ENCODE measurements at places on chromosomes 5 and 9.
A peak's percentile ranks its signal among the peaks of the same experiment; 100 is the strongest.

DNA sequence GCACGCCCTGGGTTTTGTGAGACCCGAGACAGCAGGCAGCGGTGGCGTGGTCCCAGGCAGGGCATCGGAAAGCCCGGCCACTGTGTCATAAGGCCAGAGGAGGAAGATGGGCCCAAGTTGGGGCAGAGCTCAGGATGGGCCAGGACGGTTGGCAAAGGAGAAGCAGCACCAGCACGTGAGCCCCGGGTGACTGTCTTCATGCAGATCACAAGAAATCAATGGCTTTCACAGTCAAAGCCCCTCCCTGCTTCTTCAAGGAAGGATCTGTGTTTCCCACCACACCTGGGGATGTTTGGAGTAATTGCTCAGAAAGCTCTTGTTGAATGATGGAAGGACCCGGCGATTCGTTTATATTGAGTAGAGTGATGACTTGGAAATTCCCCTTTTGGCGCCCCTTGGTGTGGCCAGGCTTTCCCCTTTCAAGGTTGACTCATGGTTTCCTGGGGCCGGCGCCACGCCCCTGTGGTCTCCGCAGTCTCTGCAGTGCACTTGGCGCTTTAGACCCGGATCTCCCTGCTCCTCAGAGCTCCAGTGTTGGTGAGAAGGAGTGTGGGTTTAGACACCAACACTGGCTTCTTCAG is 52.1 kb downstream of the IL31RA start:
- H3K4me3 ChIP-seq, result peak overlapping the region; percentile 20
- no peaks in the 10 kb centered on the region for H3K36me3 ChIP-seq
- H3K4me1 ChIP-seq, result peaks cover 30% of the 10 kb centered on the region
- ATAC-seq, result peak; percentile 92
- H3K27me3 ChIP-seq, result no peaks in the 10 kb centered on the region
- H3K27ac ChIP-seq, result peak overlapping the region; percentile 19

DNA sequence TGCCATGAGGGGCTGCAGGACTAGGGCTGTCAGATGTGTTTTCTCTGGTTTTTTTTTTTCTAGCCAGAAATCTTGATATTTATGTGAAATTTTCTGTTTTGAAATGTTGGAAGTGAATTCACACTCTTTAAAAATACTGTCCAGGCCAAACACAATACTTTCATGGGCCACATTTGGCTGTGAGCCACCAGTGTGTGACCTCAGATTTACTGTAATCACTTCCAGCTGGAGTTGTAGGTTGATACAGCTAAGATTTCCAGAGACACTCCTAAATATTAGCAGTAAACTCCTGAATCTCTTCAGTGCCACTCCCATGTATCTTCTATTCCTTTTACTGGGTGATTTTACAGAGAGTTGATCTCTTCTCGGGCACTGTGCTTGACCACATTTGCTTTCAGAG is 92.2 kb upstream of the CKMT2 start:
- ATAC-seq, result no peak
- no peaks in the 10 kb centered on the region for H3K36me3 ChIP-seq
- no peak overlapping the region for H3K27ac ChIP-seq
- no peaks in the 10 kb centered on the region for H3K27me3 ChIP-seq

- peak overlapping the region; percentile 25 for H3K27ac ChIP-seq
- ATAC-seq, result no peak
- no peaks in the 10 kb centered on the region for H3K36me3 ChIP-seq
- no peaks in the 10 kb centered on the region for H3K27me3 ChIP-seq
- peaks cover 20% of the 10 kb centered on the region for H3K4me1 ChIP-seq
- no peak overlapping the region for H3K4me3 ChIP-seq
Measured at GRCh38 chr5:68037546-68037945, 178.0 kb upstream of the PIK3R1 start.

GRCh38 chr9:35035851-35036701 is 36.3 kb downstream of the VCP start:
- ATAC-seq, result peak; percentile 59
- peaks cover 21% of the 10 kb centered on the region for H3K4me1 ChIP-seq
- H3K27ac ChIP-seq, result peak overlapping the region; percentile 69
- H3K27me3 ChIP-seq, result no peaks in the 10 kb centered on the region
- H3K36me3 ChIP-seq, result peaks cover 37% of the 10 kb centered on the region

DNA sequence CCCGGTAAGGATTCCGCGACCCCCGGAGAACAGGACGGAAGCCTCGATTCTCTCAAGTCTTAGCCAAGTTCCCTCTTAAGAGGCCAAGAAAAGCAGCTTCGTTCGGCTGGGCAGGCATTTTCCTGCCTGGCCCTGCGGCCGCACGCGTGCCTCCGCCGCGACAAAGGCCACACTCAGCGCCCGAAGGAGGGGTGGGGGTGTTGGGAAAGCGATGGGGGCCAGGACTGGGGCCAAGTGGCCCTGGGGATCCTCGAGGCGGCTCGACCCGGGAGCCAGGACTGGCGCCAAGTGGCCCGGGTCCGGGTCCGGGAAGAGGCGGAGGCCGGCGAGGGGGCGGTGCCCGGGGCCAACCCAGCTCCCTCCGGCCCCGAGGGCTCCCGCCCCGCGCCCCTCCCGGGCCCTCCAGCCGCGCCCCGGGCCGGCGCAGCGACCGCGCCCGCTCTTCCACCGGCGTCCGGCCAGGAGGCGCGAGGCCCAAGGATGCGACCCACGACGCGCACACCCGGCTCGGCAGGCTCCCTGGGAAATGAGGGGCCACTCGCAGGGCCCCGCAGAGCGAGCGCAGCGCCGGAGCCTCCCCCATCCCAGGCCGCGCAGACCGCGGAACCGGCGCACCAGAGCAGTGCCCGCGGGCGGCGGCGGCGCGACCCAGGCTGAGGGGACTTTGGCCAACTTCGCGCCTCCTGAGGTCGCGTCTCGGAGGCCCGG is 756 bp downstream of the VAV2 start:
- no peaks in the 10 kb centered on the region for H3K27me3 ChIP-seq
- H3K4me3 ChIP-seq, result peak overlapping the region; percentile 97
- H3K36me3 ChIP-seq, result peaks cover 17% of the 10 kb centered on the region
- H3K27ac ChIP-seq, result peak overlapping the region; percentile 81
- peak; percentile 0 for ATAC-seq

DNA sequence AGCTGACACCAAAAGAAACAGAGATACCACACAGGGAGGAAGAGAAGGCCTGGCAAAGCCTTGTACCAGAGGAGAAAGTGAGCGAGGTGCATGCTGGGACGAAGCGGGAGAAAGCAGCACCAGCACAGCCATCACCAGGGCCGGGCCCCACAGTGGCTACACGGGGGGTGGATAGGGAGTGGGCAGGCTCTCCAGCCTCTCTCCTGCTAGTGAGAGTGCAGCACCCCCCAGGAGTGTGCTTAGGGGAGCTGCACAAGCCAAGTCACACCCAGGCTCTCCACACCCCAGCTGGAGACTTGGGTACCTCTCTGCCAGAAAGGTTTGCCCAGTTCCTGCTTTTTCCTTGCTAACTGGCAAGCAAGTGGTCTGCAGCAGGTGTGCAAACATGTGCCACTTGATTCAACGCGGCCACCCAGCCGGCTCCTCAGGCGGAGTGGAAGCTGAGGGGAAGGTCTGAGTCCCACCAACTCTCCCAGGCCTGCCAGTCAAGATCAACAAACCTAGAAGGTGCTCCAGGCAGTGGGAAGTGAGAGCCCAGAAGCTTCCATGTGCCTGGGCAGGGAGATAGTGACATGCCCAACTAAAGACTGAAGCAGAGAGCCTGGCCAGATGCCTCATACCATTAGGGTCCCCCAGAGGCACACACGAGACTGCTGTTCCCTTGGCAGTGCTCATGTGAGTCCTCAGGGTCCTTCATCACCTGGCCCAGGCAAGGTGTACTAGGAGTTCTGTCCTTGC is 39.9 kb downstream of the BICD2 start:
- H3K27me3 ChIP-seq, result no peaks in the 10 kb centered on the region
- peaks cover 93% of the 10 kb centered on the region for H3K4me1 ChIP-seq
- no peak overlapping the region for H3K4me3 ChIP-seq
- peaks cover 51% of the 10 kb centered on the region for H3K36me3 ChIP-seq

GRCh38 chr5:6117212-6117611 is 261.1 kb downstream of the MED10 start:
- peaks cover 13% of the 10 kb centered on the region for H3K27me3 ChIP-seq
- ATAC-seq, result no peak
- H3K4me1 ChIP-seq, result no peaks in the 10 kb centered on the region
- H3K36me3 ChIP-seq, result no peaks in the 10 kb centered on the region
- no peak overlapping the region for H3K27ac ChIP-seq

GRCh38 chr9:86287013-86287412 is 4.7 kb upstream of the ISCA1 start:
- H3K27me3 ChIP-seq, result no peaks in the 10 kb centered on the region
- no peak for ATAC-seq
- no peak overlapping the region for H3K4me3 ChIP-seq
- H3K27ac ChIP-seq, result no peak overlapping the region
- peaks cover 12% of the 10 kb centered on the region for H3K36me3 ChIP-seq

GRCh38 chr9:136050701-136051452 is 44.2 kb downstream of the NACC2 start:
- H3K36me3 ChIP-seq, result no peaks in the 10 kb centered on the region
- no peak overlapping the region for H3K27ac ChIP-seq
- no peak overlapping the region for H3K4me3 ChIP-seq
- no peak for ATAC-seq
- H3K27me3 ChIP-seq, result peaks cover 67% of the 10 kb centered on the region

- H3K27ac ChIP-seq, result peak overlapping the region; percentile 98
- H3K4me1 ChIP-seq, result peaks cover 93% of the 10 kb centered on the region
- peak overlapping the region; percentile 79 for H3K4me3 ChIP-seq
- peaks cover 16% of the 10 kb centered on the region for H3K36me3 ChIP-seq
Measured at GRCh38 chr9:124286292-124286931, 28.7 kb downstream of the NEK6 start.

DNA sequence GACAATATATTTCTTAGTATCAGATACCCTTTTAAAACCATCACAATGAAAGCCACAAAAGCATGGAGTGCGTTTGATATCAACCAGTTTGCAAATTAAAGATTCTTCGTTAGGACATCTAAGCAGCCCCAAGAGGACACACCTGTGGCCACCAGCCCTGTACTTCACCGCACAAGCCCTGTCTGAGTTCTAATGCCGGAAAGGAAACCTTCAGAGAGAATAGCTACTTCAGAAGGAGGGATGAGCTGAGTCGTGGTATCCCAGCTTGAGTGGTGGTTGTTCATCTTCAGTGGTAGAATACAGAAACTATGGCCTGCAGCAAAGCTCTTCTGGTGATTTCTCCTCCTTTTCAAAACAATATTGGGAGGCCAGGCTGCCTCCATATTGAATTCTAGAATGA is 319.6 kb downstream of the FBXL7 start:
- H3K36me3 ChIP-seq, result no peaks in the 10 kb centered on the region
- H3K4me1 ChIP-seq, result no peaks in the 10 kb centered on the region
- no peaks in the 10 kb centered on the region for H3K27me3 ChIP-seq
- ATAC-seq, result no peak
- H3K27ac ChIP-seq, result no peak overlapping the region

DNA sequence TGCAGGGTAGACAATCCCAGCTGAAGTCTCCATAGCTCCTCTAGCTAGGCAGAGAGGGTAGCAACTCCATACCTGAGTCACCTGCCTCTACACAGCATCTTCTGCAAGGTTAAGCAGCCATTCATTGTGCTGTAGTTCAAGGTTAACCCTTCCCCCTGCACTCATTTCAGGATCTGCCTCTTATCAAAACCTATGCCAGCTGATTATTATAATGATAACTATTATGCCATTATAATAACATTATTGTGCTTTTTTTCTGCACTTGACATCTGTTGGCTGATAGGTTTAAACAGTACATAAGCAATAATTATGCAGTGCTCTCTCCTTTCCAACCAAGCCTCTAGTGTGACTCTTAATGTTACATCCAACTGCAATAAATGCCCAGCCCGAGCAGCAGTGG is 17.3 kb downstream of the SIL1 start:
- H3K36me3 ChIP-seq, result peaks cover 6% of the 10 kb centered on the region
- no peak for ATAC-seq
- H3K27ac ChIP-seq, result no peak overlapping the region
- H3K27me3 ChIP-seq, result no peaks in the 10 kb centered on the region

DNA sequence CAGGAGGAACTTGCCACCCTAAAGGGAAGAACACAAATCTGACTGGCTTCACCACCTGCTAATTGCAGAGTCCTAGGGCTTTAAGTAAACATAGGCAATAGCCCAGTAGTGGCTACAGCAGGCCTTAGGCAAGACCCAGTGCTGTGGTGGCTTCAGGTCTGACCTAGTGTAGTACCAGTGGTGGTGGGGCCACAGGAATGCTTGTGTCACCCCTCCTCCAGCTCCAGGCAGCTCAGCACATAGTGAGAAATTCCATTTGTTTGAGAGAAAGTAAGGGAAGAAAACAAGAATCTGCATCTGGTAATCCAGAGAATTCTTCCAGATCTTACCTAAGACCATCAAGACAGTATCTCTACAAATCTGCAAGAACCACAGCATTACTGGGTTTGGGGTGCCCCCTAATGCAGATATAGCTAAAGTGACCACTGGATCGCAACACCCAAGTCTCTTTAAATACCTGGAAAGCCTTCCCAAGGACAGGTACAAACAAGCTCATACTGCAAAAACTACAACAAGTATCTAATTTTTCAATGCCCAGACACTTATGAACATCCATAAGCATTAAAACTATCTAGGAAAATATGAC is 102.6 kb upstream of the TRPM3 start:
- H3K4me1 ChIP-seq, result no peaks in the 10 kb centered on the region
- no peak overlapping the region for H3K4me3 ChIP-seq
- H3K27ac ChIP-seq, result no peak overlapping the region
- H3K36me3 ChIP-seq, result no peaks in the 10 kb centered on the region
- no peaks in the 10 kb centered on the region for H3K27me3 ChIP-seq
- ATAC-seq, result no peak

GRCh38 chr5:68873198-68873597 is 220.6 kb upstream of the SLC30A5 start:
- H3K36me3 ChIP-seq, result no peaks in the 10 kb centered on the region
- H3K27ac ChIP-seq, result no peak overlapping the region
- H3K4me3 ChIP-seq, result no peak overlapping the region
- no peak for ATAC-seq

DNA sequence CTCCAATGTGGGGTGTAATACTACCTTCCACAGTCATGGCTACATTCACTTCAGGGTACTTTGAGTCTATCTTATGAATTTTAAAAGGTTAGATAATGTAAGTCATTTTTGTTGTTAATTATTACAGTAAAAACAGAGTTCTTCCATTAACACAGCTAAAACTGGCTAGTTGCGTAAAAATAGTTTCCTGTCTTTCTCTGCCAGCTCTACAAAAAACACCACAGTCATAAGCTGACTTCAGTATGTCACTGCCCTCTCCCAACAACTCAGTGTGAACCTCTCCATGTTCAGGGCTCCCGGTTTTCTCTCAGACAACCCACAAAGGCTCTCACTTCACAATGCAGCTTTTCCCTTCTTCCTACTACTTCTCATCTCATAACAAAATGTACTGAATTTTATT is 84.8 kb upstream of the ITGA1 start:
- ATAC-seq, result no peak
- H3K4me1 ChIP-seq, result no peaks in the 10 kb centered on the region
- H3K27ac ChIP-seq, result no peak overlapping the region
- no peak overlapping the region for H3K4me3 ChIP-seq

- no peak overlapping the region for H3K27ac ChIP-seq
- peaks cover 11% of the 10 kb centered on the region for H3K4me1 ChIP-seq
- no peak overlapping the region for H3K4me3 ChIP-seq
- peaks cover 7% of the 10 kb centered on the region for H3K27me3 ChIP-seq
- no peak for ATAC-seq
Measured at GRCh38 chr9:134321531-134321930, 4.7 kb upstream of the RXRA start.

Measured in stimulated activated memory B cell treated with anti-CD40 and anti-IgM and Interleukin-4, amounts not matched to agents 10 μg/mL and 1 μg/mL and 100 μg/mL, for 72 hours (primary cell).